Aorta (tissue), 5 donors: ENCODE measurements at places on chromosomes 5 and 9. TPM values are rescaled to one million over a fixed set of nuclear protein-coding genes. Genes with fewer than 3 reads are reported as not detected.

DNA sequence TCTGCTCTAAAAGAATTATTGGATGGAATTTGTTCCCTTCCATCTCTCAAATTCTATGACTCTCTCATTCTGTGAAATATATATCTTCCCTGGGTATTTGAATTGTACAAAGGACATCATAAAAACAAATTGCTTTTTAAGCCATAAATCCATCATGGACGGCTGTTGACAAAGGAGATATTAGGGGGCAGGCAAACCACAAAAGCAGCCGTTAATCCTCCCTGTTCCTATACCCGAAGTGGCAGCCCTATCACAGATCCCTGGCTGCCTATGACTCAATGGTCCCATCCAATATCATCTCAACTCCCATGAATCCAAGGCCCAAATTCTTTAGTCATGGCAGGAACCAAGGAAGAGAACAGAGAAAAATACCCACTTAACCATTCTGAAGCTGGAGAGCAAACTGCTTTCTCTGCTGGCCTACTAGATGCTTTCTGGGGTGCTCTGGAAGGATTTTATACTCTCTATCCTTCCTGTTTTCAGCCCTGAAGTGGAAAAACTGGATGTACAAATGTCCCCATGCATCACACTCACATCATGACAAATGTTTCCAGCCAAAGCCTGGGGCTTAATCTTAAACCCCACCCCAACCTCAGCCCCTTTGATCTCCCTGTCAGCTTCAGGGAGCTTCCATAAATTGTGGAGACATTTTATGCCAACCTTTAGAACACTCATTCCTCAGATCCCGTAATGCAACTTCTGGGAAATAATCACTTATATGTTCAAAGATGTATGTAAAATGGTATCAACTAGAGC is 59.5 kb downstream of the FAM114A2 start:
- DNase-seq = no peak

The SOWAHA gene
- not detected for total RNA-seq

GRCh38 chr5:3931976-3932375 is 336.3 kb downstream of the IRX1 start:
- DNase-seq = no peak

GRCh38 chr5:38039091-38039490 is 199.2 kb upstream of the GDNF start:
- DNase-seq = no peak

GRCh38 chr5:174892742-174893141 is 168.4 kb downstream of the MSX2 start:
- no peak for DNase-seq

- DNase-seq = peak; percentile 90
Observed at GRCh38 chr9:97740848-97741821, 44.0 kb upstream of the XPA start.

GRCh38 chr5:73363911-73364730 is 84.5 kb downstream of the FOXD1 start:
- no peak for DNase-seq

DNA sequence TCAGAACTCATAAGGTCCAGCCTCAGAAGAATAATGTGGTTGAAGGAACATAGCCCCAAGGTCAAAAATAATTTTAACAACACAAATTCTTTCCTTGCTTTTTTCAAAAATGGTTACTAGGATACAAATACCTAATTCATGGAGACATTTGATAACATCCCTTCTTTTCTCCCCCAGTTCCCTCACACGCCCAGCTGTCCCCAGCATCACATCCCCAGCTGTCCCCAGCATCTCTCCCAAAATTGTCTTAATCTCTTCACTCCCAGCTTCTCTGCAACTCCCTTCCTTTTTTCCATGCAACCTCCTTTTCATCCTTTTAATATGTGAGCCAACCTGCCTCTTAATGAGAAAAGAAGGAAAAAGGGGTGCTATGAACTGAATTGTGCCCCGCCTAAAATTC is 77.8 kb downstream of the FSTL4 start:
- DNase-seq = no peak
